ENCODE measurements at places on chromosomes 6 and 20.

DNA sequence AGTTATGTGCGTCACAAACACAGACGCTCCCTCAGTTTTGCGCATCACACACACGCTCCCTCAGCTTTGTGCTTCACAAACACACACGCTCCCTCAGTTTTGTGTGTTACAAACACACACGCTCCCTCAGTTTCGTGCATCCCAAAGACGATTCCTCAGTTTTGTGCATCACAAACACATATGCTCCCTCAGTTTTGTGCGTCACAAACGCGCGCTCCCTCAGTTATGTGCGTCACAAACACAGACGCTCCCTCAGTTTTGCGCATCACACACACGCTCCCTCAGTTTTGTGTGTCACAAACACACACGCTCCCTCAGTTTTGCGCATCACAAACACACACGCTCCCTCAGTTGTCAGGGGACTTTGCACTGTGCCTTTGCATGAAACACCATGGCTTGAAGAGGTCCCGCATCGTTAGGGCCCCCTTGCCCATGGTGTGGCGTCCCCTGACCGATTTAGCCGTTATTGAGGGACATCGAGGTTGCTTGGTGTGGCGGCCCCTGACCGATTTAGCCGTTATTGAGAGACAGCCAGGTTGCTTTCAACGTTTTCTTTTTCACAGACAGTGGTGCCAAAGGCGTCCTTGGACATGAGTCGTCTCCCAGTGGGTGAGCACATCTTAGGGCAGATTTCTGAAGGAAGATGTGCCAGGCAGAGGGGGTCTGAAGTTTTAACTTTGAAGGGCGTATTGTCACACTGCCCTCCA lies 28.1 kb upstream of the MYT1 start:
- DNase-seq, result no peak

DNA sequence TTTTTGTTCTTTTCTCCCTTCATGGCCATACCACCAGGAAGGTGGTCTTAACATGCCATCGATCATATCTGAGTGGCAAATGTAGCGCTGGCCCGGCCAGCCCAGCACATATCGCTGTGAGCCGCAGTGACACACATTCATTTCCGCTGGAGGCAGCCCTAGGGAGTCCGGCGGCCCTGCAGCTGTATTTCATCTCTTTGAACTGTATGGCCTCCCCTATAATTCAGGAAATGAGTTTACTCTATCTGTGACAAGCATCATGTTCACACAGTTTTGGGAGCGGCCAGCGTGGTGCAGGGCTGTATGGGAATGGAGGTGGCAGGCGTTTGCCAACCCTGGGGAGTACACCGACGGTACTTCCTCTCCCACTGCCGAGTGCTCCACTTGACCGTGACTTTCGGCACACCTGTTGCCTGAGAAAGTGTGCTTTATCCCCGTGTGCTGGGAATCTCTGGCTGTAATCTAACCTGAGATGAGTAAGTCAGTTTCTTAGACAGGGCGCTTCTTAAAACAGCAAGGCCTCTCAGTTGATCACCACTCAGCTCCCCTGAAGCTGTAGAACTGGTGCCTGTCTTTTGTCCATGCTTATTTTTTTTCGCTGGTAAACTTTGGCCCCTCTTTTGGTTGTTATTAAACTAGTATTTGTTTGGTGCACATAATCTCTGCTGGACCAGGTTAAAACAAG lies 257.1 kb upstream of the TAB2 start:
- no peak for DNase-seq

DNA sequence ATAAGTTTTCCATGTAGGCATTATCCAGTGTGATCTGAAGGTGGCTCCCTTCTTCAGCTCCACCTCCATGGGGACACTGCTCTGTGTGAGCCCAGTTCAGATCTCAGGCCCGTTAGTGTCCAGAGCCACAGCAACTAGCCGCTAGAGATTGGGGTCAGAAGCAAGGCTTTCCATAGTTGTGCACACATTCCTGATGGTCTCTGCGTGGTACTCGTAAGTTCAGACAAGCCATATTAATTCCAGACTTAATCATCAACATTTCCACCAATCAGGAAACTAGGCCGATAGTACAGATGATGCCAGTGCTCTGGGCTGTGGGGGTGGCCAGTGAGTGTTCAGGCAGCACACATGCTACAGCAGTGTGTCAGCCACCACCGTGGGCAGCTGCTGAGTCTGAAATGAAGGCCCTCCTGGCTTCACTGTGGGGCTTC lies 17.5 kb upstream of the SYNCRIP start:
- DNase-seq, result peak; percentile 60

DNA sequence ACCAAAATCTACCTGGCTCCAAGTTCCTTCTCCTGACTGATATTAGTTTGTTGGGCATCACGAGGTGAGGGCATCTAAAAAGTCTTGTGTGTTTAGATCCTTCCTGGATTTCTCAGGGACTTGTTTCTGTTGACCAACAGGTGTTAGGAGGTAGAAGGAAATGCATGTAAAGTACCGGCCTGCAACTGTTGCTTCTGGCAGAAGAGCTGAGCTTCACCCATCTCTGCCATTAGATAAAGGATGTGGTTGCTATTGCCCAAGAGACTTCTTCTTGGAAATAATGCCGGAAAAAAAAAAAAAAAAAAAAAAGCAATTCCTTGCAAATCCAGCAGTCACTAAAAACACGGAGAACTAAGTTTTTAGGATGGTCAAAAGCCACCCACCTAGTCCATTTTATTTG lies 303.1 kb downstream of the CDH26 start:
- no peak for DNase-seq

DNA sequence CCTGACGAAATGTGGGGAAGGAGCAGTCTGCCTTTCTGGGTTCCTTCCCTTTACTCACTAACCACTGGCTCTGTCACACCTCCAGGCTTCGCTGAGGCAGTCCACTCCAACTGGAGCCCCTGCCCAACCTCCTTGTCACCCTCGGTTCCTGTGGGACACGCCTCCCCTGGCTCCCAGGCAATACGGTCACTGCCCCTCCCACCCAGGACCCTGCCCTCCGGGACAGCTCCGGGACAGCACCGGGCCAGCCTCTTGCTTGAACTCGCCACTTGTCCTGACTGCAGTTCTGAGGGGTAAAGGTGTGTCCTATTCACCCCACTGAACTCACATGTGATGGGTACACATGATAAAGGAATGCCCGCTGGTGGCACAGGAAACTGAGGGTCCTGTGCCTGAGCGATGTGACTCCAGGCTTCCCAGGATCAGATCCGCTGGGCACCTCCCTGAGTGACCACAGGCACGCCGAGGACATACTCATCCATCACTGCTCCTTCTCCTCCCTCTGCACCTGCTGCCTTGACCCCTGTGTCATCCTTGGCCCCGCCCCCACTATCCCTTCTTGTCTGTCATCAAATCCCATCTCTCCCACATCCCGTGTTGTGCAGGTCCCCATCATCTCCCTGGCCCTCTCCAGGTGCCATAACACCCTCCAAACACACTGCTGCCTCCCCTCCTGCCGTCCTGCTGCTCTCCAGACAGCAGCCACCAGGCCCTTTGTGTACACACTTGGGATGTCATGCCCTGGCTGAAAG lies 7.9 kb downstream of the SDCBP2 start:
- DNase-seq, result no peak

GRCh38 chr20:11158146-11158545 lies 484.3 kb upstream of the JAG1 start:
- no peak for DNase-seq

DNA sequence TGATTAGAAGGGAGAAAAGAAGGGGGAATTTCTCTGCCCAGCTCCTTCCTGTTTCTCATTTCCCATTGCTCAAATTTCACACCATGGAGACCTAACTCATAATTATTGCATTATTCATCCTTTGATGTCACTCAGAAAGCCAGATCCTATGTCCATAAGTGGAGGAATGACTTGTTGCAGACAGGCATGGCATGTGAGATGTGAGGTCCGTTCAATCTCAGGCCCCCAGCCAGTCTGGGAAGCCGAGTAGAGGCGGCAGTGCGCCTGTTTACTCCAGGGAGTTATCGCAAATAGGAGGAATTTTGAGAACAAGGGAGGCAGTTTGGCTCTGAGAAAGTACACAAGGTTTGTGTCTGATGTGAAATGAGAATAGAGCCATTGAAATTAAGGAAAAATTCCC lies 26.9 kb upstream of the MOCS1 start:
- DNase-seq, result peak; percentile 19

DNA sequence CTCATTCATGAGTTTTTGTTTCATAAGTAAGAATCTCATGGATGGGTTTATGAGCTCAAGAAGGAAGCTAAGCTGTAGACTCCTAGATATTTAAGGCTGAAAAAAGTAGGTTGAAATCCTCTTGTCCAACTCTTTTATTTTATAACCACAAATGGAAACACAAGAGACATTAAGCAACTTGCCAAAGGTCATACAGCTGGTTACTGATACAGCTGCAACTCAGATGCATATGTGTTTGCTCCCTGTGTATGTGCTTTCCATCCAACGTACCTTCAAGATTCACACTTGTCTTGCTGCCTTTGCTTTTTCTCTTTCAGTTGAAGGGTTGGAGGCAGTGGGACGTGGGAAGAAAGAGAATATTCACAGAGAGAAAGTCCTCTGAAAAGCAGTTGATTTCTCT lies 153.5 kb upstream of the STMND1 start:
- DNase-seq, result no peak

- no peak for DNase-seq
Measured at GRCh38 chr20:33689973-33690372, 3.8 kb upstream of the E2F1 start.

DNA sequence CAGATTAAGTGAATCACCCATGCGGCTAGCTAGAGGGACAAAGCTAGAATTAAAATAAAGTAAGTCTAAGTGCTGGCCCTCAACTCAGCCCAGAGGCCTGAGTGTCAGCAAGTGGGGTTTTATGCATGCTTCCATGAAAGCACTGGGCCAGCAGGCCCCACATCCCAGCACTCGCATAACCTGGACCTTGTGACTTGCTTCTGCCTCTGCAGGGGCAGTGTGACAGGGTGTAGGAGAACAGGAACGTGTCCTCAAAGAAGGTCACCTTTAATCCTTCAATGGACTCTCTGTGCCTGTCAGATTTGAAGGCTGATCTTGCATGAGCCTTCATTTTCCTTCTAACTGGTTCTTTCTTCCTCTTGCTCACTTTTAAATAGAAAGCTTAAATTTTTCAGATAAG lies 183.4 kb downstream of the ALDH8A1 start:
- DNase-seq, result no peak

DNA sequence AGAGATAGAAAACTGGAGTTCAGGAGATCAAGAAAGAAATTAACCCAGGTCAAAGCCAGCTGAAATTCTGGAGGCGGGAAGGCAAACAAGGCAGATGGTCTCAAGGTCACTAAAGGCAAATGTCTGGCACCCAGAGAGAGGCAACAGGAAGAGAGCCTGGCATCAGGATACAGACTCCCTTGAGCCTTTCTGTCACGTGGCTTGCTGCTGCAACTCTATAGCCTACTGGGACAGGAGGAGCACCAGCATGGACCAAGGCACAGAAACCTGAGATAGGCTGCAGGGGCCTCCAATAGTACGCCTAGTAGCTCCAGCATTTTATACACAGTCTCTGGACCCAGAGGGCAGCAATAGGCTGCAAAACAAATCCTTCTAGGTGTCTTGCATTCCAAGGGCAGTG lies 75.1 kb downstream of the SEL1L2 start:
- no peak for DNase-seq

DNA sequence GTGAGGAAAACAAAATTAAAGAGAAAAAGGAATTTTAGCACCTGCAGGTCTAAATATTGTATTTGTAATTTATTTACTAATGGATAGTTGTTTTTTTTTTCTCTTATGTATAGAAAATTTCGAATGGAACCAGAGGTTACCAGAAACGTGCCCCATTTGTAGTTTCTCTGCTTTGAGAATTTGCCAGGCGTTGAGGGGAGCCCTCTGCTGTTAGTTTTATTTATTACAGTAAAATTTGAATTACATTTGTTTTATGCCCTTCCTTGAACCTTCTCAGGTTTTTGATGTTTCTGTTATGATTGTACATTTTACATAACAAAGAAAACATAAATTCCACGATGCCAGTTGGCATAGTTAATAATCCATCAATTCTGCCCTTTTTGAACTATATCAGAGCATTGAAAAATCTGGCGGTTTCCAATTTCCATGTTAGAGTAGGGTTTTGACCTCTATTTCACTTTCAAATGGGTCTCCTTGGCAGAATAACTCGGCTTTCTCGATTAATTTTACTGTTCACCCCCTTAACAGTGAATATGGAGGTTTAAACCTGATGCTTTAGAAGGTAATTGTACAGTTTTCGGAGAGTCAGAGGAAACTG lies 35.1 kb upstream of the RFPL4B start:
- DNase-seq, result peak; percentile 1

GRCh38 chr6:135902756-135903331 lies 51.3 kb downstream of the PDE7B start:
- DNase-seq, result no peak

DNA sequence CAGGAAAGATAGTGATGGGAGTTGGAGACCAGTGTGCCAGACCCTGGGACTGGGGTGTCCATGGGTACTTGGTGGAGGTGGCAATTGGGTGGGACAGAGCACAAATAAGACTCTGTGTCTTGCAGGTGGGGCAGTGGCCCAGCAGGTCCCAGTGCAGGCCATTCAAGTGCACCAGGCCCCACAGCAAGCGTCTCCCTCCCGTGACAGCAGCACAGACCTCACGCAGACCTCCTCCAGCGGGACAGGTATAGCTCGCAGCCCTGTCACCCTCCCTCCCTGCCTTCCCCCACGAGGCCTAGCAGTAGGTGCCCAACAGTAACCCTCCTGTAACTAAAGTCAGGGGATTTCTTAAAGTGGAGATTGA lies 5.3 kb downstream of the SRF start:
- no peak for DNase-seq

GRCh38 chr6:38509713-38510112 lies 130.0 kb downstream of the BTBD9 start:
- peak; percentile 60 for DNase-seq

GRCh38 chr6:167285077-167285770 lies 5.9 kb upstream of the UNC93A start:
- DNase-seq, result no peak

GRCh38 chr20:51931371-51931781 lies 129.1 kb upstream of the SALL4 start:
- DNase-seq, result no peak

DNA sequence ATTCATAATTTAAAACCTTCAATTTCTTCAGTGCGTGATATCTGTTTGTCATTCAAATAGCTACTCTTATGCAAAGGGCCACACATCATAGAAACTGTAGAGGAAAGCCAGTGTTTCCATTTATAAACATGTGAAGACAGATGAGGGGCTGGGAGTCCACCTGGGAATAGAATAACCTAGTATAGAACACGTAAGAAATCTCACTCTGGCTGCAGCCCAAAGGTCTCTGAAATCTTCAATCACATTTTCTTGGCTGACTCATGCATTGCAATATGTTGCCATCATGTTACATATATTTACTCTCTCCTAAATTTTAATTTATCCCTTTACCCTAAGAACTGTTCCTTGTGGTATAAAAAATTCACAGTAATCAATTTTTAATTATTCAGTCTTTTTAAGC lies 123.2 kb downstream of the ELOVL4 start:
- peak; percentile 1 for DNase-seq

GRCh38 chr20:39253051-39253755 lies 291.1 kb downstream of the DHX35 start:
- DNase-seq, result no peak

GRCh38 chr6:110524305-110524704 lies 47.9 kb upstream of the SLC22A16 start:
- DNase-seq, result no peak

Data from kidney glomerular epithelial cell (primary cell).